Heart left ventricle (tissue), 16 donors: ENCODE measurements at places on chromosomes 5 and 9.

GRCh38 chr5:88426441-88426840, 157.8 kb upstream of the TMEM161B start:
- DNase-seq, result no peak

- DNase-seq, result no peak
Measured at GRCh38 chr5:54443270-54443669, 12.2 kb upstream of the HSPB3 start.

DNA sequence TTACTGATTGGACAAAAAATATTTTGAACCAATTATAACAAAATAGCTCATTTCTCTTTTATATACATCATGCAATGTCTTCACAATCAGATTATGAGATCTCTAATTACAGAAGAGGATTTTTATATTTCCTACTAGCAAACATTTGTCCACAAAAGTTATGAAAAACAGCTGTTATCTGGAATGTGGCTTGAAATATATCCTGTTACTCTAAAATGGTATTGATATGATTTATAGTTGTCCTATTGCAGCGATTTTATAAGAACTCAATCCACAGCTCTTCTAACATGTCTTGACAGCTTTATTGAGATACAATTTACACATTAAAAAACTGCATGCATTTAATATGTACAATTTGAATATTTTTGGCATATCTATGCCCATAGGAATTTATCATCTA, 779.9 kb upstream of the ACO1 start:
- DNase-seq, result no peak

DNA sequence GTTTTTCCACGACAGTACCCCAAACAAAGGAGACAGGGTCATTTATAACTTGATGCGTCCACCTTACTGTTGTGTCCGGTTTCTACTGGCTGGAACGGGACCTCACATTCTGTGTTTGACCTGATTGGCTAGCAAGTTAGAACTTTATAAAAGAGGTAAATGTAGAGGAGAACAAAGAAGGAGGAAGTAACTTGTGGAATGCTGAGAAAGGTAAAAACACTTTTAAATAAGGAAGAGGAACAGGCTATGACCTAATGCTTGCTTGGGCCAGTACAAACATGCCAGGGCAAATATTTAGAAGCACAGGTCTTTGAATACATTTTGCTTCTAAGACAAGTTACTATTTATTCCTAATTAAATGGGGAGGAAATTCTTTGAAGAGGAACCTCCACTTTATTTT, 251.6 kb downstream of the KIAA0825 start:
- DNase-seq, result no peak

- peak; percentile 32 for DNase-seq
Measured at GRCh38 chr5:82183828-82184227, 94.3 kb downstream of the RPS23 start.

- DNase-seq, result no peak
Measured at GRCh38 chr5:54713923-54714581, 196.5 kb downstream of the SNX18 start.

- no peak for DNase-seq
Measured at GRCh38 chr9:137496601-137497375, 37.7 kb upstream of the NSMF start.

DNA sequence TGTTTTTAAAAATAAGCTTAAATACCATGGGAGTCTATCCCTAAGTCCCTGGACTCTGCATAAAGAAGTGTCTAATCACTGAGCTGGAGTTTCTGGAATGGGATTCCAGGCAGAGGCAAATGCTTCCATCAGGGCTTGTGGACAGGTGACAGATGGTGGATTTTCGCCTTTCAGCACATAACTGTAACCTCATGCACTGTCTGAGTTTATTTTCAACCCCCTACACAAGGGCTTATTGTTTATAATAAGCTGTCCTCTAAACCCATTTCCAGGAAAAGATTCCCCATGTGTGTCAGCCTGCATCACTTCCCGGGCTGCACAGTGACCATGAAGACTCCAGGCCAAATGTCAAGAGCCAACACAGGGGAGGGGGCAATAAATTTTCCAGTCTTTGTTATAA, 264.0 kb downstream of the PIK3R1 start:
- peak; percentile 45 for DNase-seq
